ENCODE measurements at places on chromosomes 1 and 21.

DNA sequence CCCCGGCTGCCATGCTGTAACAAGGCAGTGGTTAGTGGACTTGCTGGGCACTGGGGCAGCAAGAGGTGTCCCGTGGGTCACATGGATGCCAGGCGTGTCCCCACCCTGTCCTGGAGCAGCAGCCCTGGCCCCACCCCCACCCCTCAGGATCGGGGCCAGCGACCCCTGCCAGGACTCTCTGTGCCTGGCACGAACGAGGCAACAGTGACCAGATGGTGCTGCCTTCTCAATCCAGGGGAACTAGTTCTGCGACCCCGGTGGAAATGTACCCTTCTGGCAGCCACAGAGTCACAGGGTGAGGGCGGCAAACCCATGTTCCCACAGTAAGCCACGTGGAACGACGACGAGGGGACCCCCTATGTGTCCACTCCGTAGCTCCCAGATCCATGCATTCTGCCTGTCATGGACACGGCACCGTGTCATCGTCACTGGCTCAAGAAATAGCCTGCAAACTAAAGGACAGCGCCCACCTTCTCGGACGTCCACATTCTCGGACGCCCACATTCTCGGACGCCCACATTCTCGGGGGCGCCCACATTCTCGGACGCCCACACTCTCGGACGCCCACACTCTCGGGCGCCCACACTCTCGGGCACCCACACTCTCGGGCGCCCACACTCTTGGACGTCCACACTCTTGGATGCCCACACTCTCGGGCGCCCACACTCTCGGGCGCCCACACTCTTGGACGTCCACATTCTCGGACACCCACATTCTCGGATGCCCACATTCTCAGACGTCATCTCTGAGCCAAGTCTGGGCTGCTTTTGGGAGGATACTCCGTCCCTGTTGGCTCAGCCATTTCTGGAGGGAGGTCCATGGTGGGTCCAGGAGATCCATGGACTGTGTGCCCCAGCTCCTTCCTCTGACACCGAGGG lies 19.6 kb upstream of the ACTRT2 start:
- peak; percentile 73 for DNase-seq
- no peak overlapping the region for H3K4me3 ChIP-seq
- H3K36me3 ChIP-seq = peaks cover 1% of the 10 kb centered on the region
- peaks cover 15% of the 10 kb centered on the region for H3K4me1 ChIP-seq
- H3K27ac ChIP-seq = no peak overlapping the region

DNA sequence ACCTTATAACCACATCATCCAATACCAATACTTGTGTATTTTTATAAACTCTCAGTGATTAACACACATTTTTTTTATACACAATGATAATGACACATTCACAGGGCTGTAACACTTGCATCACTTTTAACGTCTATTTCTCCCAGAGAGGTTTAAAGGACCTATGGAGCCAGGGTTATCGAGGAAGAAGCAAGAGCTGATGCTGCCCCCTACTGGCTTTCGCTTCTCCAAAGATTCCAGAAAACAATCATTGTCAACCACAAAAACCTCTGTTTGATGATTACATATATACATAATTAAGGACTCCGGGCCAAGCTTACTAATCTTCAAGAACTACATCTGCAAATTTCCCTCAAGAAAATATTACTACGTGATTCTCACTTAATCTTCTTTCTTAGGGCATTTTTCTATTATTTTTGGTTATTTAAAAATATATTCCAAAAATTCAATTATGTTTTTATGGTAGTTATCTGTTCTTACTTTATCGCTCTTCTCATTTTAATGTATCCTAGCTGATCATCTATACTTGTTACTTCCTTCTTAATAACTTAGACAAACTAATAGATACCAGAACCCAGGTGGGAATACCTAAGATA lies 214.5 kb downstream of the VAV3 start:
- H3K4me3 ChIP-seq = no peak overlapping the region
- no peaks in the 10 kb centered on the region for H3K4me1 ChIP-seq
- DNase-seq = no peak

DNA sequence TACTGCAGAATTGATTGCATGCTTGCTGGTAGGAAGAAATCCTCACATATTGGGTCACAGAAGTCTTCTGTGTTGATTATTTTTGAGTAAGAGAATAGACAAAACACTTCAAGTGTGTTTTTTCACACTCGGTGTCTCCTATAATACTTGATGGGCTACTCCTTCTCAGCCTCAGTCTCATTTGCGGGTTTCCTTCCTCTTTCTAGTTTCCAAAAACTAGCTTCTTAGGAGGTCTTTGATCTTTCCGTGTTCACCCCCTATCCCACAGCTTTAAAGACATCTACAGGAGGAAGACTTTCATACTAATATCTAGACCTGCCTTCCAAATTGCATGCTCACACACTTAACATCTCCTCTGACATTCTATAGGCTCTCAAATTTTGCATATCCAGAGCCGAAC lies 40.7 kb upstream of the NTPCR start:
- H3K4me1 ChIP-seq = no peaks in the 10 kb centered on the region
- H3K4me3 ChIP-seq = no peak overlapping the region
- no peak for DNase-seq
- H3K27me3 ChIP-seq = peaks cover 6% of the 10 kb centered on the region
- H3K27ac ChIP-seq = no peak overlapping the region

- no peak overlapping the region for H3K27ac ChIP-seq
- no peaks in the 10 kb centered on the region for H3K27me3 ChIP-seq
- H3K4me1 ChIP-seq = peaks cover 18% of the 10 kb centered on the region
- DNase-seq = no peak
- H3K36me3 ChIP-seq = peaks cover 4% of the 10 kb centered on the region
- no peak overlapping the region for H3K4me3 ChIP-seq
Observed at GRCh38 chr1:115275216-115275615, 62.8 kb downstream of the NGF start.

DNA sequence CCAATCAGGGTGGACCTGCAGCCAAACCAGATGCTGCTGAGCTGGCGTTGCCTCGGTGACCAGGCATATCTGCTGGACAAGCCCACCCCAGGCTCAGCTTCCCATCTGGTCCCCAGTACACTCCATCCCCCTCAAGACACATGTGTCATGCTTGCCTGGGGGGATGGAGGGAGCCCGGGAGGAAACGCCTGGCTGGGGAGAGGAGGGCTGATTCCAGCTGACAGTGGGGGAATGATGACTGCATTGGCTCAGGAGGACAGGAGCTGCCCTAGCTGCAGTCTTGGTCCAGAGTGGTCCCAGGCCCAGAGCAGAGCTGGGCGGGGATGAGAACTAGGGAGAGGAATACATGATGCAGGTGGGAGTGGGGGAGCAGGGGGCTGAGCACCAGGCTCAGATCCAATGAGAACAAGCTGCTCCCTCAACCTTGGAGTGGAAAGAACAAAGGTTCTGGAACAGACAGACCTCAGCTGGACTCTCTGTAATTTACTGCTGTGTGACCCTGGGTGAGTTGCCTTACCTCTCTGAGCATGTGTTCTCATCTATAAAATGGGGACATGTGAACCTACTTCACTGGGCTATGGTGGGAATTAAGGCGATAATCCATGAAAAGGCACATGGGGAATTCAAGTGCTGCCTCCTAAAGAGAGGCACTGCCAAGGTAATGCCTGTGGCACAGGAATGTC lies 23.1 kb upstream of the ECE1 start:
- H3K36me3 ChIP-seq = no peaks in the 10 kb centered on the region
- no peaks in the 10 kb centered on the region for H3K27me3 ChIP-seq
- no peak overlapping the region for H3K27ac ChIP-seq
- DNase-seq = no peak
- H3K4me3 ChIP-seq = no peak overlapping the region
- H3K4me1 ChIP-seq = peaks cover 68% of the 10 kb centered on the region

GRCh38 chr1:69662321-69662720 lies 94.6 kb downstream of the LRRC7 start:
- no peak overlapping the region for H3K4me3 ChIP-seq
- peaks cover 7% of the 10 kb centered on the region for H3K36me3 ChIP-seq
- H3K27me3 ChIP-seq = no peaks in the 10 kb centered on the region

DNA sequence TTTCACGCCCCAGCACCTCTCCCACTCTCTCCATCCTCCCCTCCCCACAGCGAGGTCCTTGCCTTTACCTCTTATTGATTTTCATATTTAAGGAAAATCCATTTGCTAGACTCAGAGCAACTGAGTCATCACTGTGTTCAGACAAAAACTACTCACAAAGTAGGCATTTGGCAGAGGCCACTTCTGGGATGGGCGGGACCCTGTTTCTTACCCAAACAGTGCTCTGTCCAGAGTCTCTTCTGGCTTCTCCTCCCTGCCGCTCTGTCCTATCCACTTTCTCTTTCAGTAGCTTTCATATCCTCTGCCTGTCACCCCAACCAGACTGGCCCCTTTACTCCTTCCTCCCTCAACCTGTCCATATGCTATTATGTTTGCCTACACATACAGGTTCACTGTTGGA lies 2.4 kb upstream of the NAV1 start:
- peak overlapping the region; percentile 17 for H3K4me3 ChIP-seq
- no peaks in the 10 kb centered on the region for H3K36me3 ChIP-seq
- no peaks in the 10 kb centered on the region for H3K27me3 ChIP-seq
- peak overlapping the region; percentile 93 for H3K27ac ChIP-seq
- DNase-seq = no peak

GRCh38 chr1:30512914-30513265 lies 210.5 kb downstream of the MATN1 start:
- H3K4me3 ChIP-seq = no peak overlapping the region
- H3K36me3 ChIP-seq = no peaks in the 10 kb centered on the region
- no peak for DNase-seq
- H3K4me1 ChIP-seq = peaks cover 10% of the 10 kb centered on the region
- H3K27me3 ChIP-seq = peaks cover 8% of the 10 kb centered on the region
- H3K27ac ChIP-seq = no peak overlapping the region

- H3K27me3 ChIP-seq = no peaks in the 10 kb centered on the region
- no peak overlapping the region for H3K4me3 ChIP-seq
- DNase-seq = no peak
- peaks cover 29% of the 10 kb centered on the region for H3K4me1 ChIP-seq
- H3K36me3 ChIP-seq = peaks cover 3% of the 10 kb centered on the region
Observed at GRCh38 chr21:15797577-15798363, 68.0 kb downstream of the USP25 start.

DNA sequence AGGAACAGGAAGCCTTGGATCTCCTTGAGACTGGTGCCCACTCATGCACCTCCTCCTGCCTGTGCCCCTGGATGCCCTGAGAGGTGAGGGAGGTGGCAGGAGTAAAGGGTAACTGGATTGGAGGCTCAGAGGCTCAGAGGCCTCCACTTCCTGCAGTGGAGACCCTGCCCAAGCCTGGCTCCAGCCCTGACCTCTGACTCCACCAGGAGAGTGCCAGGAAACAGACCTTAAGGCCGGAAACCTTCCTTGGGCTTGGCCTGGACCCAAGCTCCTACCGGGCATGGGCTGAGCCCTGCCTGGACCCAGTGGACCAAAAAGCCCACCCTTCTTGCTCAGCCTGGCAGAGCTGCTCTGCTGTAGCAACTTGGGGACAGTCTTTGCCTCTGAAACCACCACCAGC lies 15.0 kb upstream of the CELA3B start:
- H3K4me1 ChIP-seq = peaks cover 14% of the 10 kb centered on the region
- H3K4me3 ChIP-seq = no peak overlapping the region
- H3K36me3 ChIP-seq = no peaks in the 10 kb centered on the region
- DNase-seq = no peak

- peaks cover 1% of the 10 kb centered on the region for H3K36me3 ChIP-seq
- no peaks in the 10 kb centered on the region for H3K4me1 ChIP-seq
- H3K27ac ChIP-seq = no peak overlapping the region
- H3K4me3 ChIP-seq = no peak overlapping the region
- H3K27me3 ChIP-seq = peaks cover 7% of the 10 kb centered on the region
- DNase-seq = no peak
Observed at GRCh38 chr1:64312431-64312830, 109.0 kb downstream of the UBE2U start.

- H3K27me3 ChIP-seq = peaks cover 2% of the 10 kb centered on the region
- no peak for DNase-seq
- no peaks in the 10 kb centered on the region for H3K36me3 ChIP-seq
- H3K4me3 ChIP-seq = no peak overlapping the region
Observed at GRCh38 chr1:169517558-169518186, 31.9 kb upstream of the SLC19A2 start.

GRCh38 chr1:154446292-154446691 lies 41.1 kb downstream of the IL6R start:
- H3K4me3 ChIP-seq = no peak overlapping the region
- H3K27ac ChIP-seq = peak overlapping the region; percentile 72
- peaks cover 2% of the 10 kb centered on the region for H3K36me3 ChIP-seq
- DNase-seq = no peak

- no peak overlapping the region for H3K27ac ChIP-seq
- no peak overlapping the region for H3K4me3 ChIP-seq
- DNase-seq = no peak
- peaks cover 7% of the 10 kb centered on the region for H3K36me3 ChIP-seq
- H3K4me1 ChIP-seq = peaks cover 7% of the 10 kb centered on the region
Observed at GRCh38 chr21:32712641-32713040, 15.2 kb downstream of the SYNJ1 start.

GRCh38 chr1:35656863-35657232 lies 15.5 kb upstream of the PSMB2 start:
- H3K27me3 ChIP-seq = peaks cover 24% of the 10 kb centered on the region
- H3K27ac ChIP-seq = no peak overlapping the region
- DNase-seq = no peak
- H3K4me3 ChIP-seq = no peak overlapping the region
- H3K36me3 ChIP-seq = no peaks in the 10 kb centered on the region
- no peaks in the 10 kb centered on the region for H3K4me1 ChIP-seq

All from chondrocyte (in vitro differentiated cells).